ENCODE measurements at places on chromosomes 16 and 17.

DNA sequence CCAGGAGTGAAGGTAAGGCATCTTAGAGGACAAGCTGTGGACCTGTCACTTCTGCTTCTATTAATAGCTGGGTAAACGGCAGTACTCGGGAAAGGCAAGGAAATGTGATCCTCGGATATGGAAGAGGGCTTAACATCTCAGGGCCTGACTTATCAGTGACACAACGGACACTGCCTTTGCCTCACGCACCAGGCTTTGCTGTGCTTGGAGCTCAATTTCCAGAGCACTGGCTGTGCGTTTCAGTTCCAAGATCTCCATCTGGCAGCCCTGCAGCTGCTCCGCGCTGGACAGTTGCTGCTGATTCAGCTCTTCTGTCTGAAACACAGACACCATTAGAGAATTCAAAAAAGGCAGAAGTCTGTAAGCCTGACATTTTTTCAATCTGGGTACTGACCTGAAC lies 3.5 kb downstream of the KRT40 start:
- DNase-seq: no peak

DNA sequence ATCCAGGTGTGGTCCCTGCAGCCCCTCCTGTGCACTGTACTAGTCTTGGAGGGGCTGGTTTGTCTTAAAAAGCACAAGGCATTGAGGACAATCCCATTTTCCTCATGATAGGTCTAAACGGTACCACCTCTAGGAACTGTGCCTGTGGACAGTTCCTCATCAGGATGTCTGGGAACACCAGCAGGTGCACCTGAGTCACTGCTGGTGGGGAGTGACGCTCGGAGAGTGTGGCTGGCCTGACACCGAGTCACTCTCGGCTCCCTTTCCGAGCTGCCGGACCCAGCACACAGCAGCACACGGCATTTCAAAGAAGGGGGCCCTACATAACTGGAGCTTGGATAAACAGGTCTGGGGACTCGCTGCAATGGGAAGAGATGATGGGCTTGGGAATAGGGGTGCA lies 25.6 kb downstream of the LRRC75A start:
- no peak for DNase-seq

GRCh38 chr17:32240750-32241149 lies 24.9 kb upstream of the RHBDL3 start:
- peak; percentile 11 for DNase-seq

DNA sequence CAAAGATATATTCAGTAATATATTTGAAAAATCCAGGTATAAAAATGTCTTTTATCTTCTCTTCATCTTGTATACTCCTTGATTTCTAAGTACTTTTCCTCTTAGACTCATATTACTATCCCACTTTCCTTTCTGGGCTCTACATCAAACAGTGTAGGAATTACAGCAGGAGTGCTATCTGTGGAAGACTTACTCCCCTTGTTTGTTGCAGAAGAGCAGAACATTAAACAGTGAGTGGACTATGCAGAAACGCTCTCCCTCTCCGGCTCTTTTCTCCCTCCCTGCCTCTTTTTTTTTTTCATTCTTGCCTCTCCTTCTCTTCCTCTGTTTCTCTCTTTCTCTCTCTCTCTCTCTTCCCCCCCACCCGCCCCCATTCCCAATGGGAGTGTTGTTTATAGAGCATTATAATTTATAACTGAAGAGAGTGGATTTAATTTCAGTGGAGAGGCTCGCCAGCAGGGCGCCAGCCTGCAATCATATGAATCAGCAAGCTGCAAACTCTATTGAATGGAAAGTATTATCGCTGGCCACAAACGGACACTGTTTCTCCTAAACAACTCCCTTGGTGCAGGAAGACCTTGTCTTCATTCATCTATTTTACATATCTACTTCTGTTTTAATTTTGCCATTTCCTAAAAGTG lies 242.3 kb upstream of the TBX2 start:
- peak; percentile 87 for DNase-seq

GRCh38 chr16:86893506-86893905 lies 315.2 kb downstream of the FOXL1 start:
- no peak for DNase-seq

- DNase-seq: no peak
Measured at GRCh38 chr17:50057521-50057991, 1.6 kb downstream of the ITGA3 start.

DNA sequence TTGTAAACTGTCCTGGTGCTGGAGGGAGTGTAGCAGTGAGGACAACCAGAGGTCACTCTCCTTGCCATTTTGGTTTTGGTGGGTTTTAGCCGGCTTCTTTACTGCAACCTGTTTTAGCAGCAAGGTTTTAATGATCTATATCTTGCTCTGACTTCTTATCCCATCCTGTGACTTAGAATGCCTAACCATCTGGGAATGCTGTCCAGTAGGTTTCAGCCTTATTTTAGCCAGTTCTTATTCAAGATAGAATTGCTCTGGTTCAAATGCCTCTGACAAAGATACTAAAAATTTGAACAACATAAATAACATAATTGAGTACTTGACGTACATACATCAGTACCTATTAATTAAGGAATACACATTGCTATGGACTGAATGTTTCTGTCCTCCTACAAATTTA lies 93.3 kb upstream of the TOM1L1 start:
- DNase-seq: no peak

DNA sequence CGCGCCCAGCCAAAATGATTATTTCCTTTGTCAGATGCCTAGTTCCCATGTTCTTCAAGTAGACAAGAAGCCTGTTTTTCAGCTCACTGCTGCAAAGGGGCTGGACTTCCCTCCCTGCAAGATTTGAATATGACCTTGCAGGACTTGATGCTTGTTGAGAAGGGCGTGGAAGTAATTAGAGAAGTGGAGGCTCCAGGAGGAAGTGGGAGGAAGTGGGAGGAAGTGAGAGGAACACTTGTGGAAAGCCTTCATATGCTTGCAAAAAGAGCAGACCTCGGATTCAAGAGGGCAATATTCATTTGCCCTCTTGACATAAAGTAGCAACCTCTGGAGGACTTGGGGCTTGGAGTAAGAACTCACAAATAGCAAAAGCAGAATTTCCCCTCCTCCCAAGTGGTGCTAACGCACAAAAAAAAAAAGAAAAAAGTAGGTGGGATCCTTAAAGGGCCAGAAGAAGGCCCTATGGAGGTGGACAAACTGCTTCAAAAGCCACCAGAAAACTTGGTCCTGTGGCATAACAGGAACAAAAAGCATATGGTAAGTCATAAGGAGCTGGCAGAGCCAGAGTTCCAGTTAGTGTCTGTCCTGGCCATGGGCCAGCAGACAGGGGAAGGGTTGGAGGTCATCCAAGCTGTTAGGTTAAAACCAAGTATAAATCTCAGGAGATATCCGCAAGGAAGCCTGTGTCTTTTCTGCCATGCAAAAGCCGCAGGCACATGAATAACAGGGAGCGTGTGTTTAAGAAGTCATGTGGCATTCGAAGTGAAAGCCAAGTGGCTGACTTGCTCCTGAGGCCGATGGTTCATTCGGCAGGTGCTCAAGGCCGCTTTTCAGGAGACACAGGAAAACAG lies 20.6 kb upstream of the PRKAR1A start:
- no peak for DNase-seq

GRCh38 chr17:19724501-19725420 lies 8.4 kb upstream of the SLC47A2 start:
- no peak for DNase-seq

DNA sequence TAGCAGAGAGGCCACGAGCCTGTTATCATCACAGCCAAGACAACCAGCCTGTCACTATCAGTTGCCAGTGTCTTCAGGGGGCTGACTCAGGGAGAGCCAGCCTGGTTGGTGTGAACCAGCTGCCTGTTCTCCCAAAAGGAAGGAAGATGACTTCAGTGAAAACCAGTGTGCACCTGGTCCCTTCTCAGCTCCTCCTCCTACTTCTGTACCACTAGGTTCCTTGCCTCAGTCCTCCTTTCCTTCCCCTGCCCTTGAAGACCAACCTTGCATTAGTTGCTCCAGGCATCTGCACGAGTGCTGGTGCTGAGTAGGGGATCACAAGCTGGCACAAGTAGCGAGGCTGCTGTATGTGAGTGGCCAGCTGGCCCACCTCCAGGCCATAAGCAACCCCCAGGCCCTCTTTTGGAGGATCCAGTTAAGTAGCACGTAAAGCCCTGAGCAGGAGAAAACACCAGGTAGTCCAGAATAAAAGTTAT lies 8.5 kb downstream of the TUBG1 start:
- peak; percentile 41 for DNase-seq

DNA sequence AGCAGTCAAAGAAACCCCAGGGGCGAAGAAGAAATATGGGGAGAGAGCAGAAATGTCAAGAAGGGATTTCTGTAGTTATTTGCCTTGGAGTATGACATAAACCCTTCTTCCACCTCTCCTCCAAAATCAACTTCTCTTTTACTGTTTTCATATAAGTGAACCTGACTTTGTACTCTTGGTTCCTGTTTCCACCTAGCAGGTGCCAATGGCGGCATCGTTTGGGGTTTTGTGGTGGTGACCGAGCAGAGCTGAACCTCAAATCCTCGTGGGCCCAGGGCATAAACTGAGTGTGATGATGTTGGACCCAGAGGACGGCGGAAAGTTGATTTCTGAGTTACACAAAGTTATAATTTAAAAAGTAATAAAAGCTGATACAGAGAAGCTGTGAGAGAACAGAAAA lies 39.6 kb upstream of the PSMD7 start:
- no peak for DNase-seq

DNA sequence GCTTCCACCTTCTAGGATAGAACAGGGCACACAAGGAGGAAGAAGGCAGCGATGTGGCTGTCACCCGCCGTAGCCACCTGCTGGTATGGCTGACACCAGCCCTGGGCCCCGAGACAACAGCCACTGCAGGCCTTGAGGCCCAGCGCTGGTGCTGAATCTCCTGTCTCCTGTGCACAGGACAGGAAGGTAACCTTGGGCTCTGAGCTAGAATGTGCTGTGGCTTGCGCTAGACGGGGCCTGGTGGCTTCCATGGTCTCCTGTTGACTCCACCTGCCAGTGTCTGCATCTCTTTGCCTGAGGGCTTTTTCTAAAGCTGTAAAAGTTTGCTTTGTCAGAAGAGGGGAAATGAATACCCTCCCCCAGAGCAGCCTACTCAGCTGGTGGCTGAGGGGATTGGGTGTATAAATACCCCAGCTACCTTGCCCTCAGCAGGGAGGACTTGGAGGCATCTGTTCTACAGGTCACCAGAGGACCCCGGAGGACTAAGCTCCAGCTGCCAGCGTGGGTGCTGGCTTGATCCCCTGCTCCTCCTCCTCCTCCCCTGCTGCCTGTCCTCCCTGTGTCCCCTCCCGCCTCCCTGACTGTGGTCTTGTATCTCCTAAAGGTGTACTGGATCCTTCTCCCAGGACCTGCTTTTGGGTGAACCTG lies 76.1 kb upstream of the SDK2 start:
- peak; percentile 33 for DNase-seq

- no peak for DNase-seq
Measured at GRCh38 chr17:83109386-83109785, 30.0 kb downstream of the METRNL start.

- DNase-seq: no peak
Measured at GRCh38 chr17:57515662-57516211, 229.4 kb downstream of the CCDC182 start.

DNA sequence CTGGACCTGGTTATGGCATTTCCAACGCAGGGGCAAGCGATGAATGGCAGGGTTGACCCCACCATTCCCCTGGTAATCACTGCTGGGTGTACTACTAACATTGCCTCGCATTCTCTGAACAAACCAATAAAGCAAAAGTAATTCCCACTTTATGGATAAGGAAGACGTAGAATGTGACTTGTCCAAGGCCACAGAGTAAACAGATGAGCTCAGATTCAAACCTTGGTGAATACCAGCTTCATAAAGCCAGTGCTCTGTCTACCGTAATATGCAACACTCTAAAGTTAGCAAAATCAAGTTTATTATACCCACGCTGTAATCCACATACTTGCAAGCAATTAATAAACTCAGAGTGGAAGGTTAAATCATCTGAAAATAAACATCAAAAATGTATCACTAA lies 59.6 kb downstream of the ANKFY1 start:
- DNase-seq: no peak

DNA sequence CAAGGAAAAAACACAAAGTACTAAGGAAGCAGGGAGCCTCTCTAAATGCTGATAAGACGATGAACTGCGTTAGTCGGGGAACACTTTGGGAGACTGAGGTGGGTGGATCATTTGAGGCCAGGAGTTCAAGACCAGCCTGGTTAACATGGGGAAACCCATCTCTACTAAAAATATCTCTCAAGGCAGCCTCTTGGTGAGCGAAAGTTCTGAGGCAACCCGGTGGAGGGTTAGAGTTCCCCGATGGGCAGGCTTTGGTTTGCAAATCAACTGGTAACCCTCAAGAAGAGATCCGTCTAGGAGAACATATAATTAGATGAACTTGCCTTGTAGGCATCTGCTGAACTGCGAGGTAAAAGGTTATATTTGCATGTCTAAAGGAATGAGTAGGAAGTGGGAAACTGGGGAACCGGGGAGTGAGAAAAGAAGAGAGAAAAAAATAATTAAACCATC lies 44.6 kb downstream of the WSB1 start:
- no peak for DNase-seq

- DNase-seq: no peak
Measured at GRCh38 chr16:69711115-69711740, 15.1 kb downstream of the NQO1 start.

DNA sequence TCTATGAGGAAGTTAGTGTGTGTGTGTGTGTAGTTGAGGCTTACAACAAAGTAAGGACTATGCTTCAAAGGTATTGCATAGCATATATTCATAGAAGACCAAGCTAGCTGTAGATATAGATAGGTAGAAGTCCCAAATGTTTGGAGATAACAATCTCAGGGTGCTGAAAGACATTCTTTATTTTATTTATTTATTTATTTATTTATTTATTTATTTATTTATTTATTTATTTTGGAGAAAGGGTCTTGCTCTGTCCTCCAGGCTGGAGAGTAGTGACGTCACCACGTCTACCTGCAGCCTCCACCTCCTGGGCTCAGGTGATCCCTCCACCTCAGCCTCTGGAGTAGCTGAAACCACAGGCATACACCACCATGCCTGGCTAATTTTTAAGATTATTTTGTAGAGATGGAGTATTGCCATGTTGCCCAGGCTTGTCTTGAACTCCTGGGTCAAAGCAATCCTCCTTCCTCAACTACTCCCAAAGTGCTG lies 284.6 kb upstream of the KIF2B start:
- DNase-seq: no peak

DNA sequence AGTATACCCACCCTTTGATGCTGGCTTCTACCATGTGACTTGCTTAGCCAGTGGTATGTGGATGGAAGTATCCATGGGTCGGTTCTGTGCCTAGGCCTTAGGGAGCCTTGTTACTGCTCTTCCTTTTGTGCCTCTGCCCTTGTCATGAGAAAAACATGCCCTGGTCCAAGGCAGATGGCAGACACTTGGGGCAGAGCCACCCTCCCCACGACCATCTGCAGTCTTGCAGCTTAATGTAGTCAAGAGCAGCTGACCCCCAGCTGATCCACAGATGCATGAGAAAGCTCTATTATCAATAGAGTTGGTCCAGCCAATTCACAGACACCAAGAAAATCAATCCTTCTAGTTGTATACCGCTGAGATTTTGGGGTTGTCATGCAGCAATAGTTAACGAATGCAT lies 95.7 kb downstream of the SLC39A11 start:
- no peak for DNase-seq

DNA sequence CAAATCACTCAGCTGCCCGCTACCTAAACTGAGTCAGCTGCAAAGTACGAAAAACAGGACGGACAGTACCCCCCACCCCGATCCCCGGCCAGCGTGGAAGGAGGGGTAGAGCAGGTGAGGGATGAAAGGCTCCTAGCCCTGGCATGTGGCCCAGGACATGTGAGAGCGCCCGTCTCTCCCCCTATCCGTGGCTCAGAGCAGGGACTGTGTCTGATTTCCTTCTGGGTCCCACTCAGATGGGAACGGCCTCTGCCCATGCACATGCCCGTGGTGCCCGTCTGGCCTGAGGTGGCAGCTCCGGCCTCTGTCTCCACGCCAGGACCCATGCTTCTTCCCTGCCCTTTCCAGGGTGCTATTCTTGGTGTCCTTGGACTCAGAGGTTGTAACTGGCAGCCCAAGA lies 30.2 kb upstream of the RASD1 start:
- peak; percentile 72 for DNase-seq

Measured in NCI-H1092 treated with DMSO at 0.1 percent for 48 hours (cell line).